ENCODE measurements at places on chromosomes 5 and 9.
A peak's percentile ranks its signal among the peaks of the same experiment; 100 is the strongest.

- DNase-seq: no peak
Measured at GRCh38 chr5:149497357-149497756, 53.9 kb downstream of the CSNK1A1 start.

DNA sequence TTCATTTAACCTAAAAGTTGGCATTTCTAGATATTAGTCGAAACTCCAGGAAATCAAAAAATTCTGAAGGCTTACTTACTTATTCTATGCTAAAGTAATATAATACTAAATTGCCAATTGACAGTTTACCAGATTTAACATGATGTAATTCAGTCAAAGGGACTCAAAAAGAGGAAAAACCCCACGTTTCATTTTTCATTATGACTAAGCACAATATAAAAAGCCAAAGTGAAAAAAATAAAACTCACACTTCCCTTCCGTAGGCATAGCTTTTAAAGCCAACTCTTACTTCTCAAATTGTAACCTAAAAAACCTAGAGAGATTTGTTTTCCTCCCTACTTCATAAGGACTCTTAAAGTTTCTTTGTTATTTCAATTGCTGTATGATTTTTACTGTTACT, 146.6 kb downstream of the RAPGEF6 start:
- DNase-seq: no peak

DNA sequence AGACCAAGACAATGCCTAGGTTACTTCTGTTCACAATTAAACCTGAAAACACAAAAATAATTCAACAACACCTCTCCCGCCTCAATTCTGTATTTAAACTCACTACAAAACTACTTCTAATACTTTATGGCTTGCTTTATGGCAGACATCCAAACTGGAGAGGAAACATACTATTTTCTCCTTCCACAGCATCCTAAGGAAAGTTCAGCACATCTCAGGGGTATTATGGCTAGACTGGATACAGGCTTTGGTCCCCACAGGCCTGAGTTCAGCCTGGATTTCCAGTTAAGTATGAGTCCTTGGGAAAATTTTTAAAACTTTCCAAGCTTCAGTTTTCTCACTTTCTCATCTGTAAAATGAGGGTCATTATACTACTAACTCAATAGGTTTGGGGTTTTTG, 480.2 kb downstream of the CAAP1 start:
- DNase-seq: no peak

- DNase-seq: no peak
Measured at GRCh38 chr5:169964246-169964645, 16.0 kb downstream of the INSYN2B start.

DNA sequence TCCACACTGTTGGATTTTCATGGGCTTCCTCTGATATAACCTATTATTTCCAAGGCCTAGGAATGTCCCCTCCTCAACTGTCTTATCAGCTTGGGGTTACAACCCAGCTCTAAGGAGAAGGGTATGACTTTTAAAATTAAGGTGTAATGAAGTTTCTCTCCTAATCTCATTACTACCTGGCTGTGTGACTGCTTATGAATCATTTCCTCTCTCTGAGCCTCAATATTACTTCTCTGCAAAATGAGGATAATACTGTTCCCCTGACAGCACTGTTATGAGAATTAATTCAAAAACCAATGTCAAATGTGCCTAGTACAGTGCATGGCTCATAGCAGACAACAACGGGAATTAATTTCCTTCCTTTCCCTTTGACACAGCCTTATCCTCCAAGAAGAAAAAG, 118.9 kb downstream of the NR6A1 start:
- no peak for DNase-seq

- DNase-seq: peak; percentile 77
Measured at GRCh38 chr9:136326061-136326760, 1.1 kb upstream of the GPSM1 start.

DNA sequence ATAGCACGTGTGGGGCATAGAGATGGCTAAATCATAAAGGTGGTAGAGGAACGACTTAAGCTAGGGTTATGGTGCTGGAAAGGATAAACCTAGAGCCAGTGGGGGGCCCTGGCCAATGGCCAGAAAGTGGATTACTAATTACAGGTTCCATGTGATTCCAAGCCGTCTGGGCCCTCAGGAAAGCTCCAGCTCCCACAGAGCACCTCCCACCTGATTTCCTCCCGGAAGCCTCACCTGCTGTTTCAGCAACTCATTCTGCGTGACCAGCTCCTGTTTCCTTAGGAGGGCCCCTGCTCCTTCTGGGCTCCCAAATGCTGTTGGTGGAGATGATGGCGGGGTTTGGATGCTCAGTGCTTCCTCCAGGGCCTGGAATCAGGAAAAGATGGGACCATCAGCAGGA, 16.2 kb downstream of the GPX3 start:
- DNase-seq: no peak

- no peak for DNase-seq
Measured at GRCh38 chr9:131011274-131012022, 2.5 kb downstream of the LAMC3 start.

DNA sequence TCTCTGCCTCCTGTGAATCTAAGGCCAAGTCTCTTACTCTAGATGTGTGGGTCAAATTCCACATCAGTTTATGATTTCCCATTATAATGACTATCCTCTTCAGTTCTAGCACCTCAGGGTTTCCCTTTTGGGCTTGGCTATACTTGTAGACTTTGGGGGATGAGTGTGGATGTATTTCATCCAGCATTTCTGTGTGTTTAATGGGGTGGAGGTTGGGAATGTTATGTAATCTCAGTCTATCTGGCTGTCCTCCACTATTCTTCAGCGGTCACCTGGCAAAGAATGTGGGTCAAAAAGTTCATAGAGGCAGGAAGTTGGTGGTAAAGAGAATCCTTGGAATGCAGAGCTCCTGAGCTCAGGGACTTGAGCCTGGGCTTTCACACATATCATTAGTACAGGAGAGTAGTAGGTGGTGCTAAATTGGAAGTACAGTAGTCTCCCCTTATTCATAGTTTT, 64.9 kb downstream of the CFAP95 start:
- no peak for DNase-seq

DNA sequence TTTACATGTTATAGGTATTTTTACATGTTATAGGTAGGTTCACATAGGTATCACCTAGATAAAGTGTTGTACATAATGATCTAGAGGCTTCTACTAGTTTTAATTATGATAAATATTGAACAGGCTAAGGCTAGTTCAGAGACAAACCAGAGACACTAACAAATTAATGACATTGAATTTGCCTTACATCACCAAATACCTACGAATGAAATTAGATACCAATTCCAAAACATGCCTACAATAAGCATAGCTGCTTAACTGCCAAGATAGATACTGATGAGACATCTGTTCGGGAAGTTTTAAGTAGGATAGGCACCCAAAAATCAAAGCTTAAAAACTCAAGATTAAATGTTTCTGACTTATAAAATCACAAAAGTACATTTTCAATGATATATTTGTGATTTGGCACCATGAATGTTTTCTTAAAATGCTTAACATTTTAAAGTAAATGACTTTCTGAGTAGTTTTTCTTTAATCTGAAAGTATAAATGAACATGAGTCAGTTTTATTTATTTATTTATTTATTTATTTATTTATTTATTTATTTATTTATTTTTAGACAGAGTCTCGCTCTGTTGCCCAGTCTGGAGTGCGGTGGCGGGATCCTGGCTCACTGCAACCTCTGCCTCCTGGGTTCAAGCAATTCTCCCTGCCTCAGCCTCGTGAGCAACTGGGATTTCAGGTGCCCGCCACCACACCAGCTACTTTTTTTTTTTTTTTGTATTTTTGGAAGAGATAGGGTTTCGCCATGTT, 703.1 kb upstream of the ARRDC3 start:
- DNase-seq: no peak

DNA sequence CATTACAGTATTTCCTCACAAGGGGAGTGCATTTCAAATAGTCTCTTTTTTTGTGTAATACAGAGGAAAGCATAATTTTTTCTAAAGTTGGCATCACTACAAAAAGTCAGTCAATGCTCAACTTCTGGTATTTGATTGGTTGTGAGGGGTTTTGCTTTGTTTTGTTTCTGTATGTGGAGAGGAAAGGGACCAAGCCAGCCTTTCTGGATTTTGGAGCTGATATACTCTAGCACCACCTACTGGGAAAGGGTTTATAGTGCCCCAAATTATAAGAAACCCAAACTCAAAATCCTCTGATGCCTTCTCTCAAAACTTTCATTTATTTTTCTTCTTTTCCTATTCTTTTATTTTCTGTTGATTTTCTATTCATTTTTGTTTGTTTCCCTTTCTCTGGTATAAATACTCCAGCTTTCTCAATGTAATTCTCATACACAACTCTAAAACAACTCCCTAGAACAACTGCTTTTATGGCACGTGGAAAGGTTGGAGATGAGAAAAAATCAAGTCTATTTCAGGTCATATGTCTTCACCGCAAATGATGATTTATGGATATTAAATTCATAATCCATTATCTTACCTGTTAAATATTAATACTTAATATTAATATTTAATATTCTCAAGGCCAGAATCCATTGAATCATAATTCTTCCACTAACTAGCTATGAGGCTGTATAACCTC, 69.5 kb upstream of the ANXA1 start:
- no peak for DNase-seq

GRCh38 chr9:126893079-126893478, 21.5 kb upstream of the RALGPS1 start:
- DNase-seq: no peak

DNA sequence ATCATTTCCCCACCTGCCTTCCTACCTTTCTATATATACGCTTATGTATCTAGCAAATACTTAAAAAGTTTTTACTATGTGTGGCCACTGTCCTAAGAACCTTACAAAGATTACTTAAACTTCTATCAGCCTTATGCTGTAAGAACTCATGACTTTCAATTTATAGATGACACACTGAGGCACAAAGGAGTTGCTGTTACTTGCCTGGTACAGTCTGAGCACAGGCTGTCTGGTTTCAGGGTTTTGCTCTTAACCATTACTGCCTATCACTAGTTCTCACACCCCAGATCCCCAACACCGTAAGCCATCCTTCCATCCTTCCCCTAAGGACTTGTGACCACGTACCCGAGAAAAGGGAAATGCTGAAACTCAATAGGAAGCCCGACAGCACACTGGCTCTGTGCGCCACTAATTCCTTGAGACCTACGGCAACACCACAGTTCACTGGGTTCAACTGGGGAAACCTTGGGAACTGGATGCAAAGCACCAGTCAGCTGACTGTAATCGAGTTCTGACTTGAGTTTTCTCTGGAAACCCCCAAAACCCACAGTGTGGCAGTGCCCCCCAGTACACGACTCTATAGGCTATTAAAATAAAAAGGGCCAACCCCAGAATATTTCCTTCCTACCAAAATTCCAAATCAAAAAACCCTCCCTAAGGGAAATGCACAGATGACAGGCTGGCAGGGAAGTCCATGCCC, 56.0 kb downstream of the AUH start:
- DNase-seq: no peak

DNA sequence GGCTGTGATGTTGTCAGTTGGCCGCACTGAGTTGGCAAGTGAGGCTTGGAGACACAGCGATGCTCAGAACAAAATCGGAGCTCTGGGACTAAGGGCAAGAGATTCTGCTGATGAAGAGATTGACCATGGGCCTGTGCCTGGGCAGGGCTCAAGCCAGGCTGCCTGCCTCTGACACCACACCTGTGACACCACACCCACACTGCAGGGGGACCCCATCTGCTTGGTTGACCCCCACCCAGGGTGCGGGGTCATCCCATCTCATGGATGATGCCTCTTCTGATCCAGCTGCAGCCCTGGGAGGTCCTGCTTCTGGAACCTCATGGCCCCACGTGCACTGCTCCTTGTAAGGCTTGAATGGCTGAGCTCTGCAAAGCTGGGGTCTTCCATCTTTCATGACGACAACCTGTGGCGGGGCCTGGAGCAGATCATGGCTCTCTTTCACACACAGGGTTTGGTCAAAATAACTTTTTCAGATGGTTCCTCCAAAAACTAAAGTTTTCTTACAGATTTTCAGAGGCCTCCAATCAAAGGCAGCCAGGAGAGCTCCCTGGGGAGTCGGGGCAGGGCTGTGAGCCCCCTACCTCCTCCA, 185.2 kb downstream of the GADD45G start:
- peak; percentile 20 for DNase-seq

GRCh38 chr5:39218482-39219402, 621 bp downstream of the FYB1 start:
- DNase-seq: no peak

Data from right cardiac atrium (tissue), 5 donors.